ENCODE measurements at places on chromosomes 3 and 15.

- DNase-seq, result no peak
Measured at GRCh38 chr3:34842706-34843480, 796.4 kb upstream of the ARPP21 start.

DNA sequence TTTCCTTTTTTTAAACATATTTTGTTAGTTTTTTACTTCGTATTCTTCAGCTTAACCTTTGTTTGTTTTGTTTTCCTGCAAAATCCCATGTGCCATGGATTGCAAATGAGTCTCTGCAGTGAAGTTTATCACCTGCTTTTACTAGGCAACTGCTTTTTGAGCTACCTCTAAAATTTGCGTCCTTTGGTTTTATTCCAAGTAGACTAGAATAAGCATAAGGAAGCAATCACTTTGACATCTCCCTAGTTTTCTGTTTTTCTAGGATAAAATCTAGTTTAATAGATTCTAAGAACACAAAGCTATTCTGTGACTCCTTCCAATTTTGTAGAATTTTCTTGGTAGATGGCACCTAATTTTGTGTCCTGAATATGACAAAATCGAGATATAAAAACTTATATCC is 1059.2 kb downstream of the OTOL1 start:
- DNase-seq, result no peak

- DNase-seq, result no peak
Measured at GRCh38 chr3:122405015-122405414, 10.8 kb downstream of the WDR5B start.

DNA sequence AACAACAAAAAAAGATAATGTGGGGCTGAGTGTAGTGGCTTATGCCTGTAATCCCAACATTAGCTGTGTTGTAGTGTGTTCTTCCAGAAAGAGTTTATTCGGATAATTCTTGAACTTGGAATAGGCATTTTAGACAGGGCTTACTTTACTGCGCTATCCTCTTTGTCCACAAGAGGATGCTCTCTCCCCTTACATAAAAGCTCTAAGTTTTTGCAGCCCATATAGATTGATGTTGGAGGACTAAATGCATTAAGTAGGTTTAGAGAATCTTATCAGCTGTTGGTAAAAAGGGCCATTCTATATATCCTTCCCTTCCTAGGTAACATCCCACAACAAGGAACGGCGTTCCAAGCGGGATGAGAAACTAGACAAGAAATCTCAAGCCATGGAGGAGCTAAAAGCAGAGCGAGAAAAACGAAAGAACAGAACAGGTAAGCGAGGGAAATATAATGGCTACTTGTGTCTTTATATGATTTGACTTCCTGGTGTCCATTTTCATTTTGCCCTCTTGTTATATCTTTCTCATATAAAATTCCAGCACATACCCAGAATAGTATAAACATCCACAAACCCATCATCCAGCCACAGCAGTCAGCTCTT is 27.8 kb upstream of the ITPKA start:
- DNase-seq, result peak; percentile 61
